Fibroblast of skin of left biceps (primary cell): ENCODE measurements at places on chromosomes 3 and 15.

- DNase-seq, result peak; percentile 3
Observed at GRCh38 chr3:14001136-14001535, 121.3 kb upstream of the WNT7A start.

DNA sequence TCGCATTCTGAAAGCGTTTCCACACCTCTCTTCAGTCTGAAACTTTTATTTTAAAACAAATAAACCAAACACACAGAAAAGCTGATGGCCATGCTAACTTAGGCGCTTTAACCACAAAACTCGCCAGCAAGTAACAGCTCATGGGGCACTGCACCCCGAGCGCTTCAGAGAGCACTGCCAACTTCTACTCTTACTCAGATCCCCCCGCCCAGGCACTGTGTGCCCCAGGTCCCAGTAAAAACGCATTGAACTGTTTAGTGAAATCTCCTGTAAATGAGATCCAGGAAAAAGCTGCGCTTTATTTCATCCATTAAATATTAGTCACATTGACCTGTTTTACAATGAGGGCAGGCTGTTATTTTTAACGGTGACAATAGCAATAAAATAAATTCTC lies 99.7 kb downstream of the LRIG1 start:
- no peak for DNase-seq

GRCh38 chr15:29880341-29880740 lies 58.1 kb upstream of the TJP1 start:
- no peak for DNase-seq

DNA sequence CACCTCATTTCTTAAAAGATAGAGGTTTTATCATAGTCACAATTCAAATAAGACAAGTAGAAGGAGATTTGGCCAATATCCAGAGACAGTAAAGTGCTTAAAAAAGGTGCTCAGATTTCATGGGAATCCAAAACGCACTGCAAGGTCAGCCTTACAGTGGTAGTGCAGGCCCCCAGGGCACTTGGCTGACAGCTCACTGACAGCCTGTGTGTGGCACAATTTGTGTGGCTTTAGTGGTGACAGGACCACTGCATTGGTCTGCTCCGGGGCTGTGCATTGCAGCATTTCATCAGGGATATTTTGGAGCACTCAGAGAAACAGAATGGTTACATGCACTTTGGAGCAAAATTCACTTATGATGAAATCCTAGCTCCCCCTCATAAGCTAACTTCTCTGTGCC lies 544.3 kb downstream of the NTRK3 start:
- no peak for DNase-seq

DNA sequence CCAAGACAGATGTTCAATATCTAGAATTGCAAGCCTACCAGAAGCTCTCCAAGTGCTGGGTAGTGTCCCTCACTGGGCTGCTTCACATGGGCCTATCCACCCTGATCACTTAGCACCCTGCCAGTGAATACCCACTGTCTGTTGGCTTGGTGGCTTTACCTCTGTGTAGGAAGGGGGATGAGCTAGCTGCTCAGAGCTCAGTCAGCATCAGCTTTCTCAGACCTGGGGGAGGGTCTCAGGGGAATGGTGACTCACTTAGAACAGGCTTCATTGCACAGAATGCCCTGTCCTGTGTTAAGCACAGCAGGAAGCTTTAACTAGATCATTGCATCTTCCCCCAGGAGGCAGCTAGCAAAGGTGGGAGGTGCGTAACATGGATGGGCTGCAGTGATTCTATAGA lies 209.8 kb downstream of the PDCD6IP start:
- DNase-seq, result no peak

DNA sequence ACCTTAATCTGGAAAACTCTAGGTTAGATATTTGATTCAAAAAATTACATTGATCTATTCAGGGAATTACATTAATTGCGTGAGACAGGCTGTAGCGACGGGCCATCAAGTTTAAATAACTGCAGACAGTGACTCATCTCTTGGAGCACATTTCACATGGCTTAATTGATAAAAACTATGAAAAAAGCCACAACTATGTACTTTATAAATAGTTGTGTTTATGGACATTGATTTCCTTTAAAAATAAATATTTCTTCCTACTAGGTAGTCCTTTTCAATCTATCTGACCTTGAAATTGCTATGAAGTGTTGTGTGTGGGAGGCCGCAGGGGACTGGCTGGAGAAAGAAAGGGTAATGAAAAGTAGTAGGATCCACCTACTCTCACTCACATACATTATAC lies 157.8 kb downstream of the IL1RAP start:
- DNase-seq, result peak; percentile 2

GRCh38 chr15:57069423-57069822 lies 151.0 kb downstream of the TCF12 start:
- no peak for DNase-seq

GRCh38 chr3:185561374-185561943 lies 9.1 kb upstream of the LIPH start:
- DNase-seq, result no peak

GRCh38 chr3:99902091-99902490 lies 84.4 kb downstream of the CMSS1 start:
- no peak for DNase-seq

DNA sequence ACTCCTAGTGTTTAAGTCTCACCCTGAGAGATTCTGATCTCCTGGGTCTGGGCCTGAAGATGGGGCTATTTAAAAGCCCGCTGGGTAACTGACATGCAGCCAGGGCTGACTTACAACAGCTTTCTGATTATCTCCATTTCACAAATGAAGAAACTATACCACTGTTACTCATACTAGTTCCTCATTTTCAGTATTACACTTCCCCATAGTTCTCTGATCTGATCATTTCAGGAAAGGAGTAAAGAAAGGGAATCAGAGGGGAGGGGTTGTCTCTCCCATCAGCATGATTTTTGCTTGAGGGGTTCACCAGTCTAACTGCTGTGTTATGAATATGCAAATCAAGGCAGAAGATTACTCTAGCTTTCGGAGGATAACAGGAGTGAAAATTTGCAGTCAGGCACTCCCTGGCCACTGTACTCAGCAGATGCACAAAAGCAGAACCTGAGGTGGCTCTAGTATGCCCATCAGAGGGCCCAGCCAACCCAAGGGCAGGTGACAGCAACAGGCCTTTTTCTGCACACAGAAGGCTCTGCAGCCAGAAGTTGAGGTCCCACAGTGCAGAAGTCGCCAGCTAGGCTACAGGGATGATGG lies 59.4 kb downstream of the DAPK2 start:
- no peak for DNase-seq

DNA sequence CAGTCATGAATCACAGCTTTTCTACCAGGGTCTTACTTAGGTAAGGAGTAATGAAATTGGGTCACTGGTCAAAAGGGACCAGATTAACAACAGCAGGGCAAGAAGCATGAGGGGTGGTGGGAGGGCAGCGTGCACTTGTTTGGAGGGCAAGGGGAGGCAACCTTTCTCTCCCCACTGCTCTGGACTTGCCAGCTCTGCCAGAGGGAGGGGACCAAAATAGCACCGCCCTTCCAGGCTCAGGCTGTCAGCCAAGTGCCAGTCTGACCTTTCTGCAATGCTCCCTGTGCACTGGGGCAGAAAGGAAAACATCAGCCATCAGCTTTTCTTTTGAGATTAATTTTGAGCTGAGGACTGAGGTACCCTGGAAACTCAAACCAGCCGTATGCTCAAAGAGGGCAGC lies 4.5 kb upstream of the ULK3 start:
- no peak for DNase-seq

DNA sequence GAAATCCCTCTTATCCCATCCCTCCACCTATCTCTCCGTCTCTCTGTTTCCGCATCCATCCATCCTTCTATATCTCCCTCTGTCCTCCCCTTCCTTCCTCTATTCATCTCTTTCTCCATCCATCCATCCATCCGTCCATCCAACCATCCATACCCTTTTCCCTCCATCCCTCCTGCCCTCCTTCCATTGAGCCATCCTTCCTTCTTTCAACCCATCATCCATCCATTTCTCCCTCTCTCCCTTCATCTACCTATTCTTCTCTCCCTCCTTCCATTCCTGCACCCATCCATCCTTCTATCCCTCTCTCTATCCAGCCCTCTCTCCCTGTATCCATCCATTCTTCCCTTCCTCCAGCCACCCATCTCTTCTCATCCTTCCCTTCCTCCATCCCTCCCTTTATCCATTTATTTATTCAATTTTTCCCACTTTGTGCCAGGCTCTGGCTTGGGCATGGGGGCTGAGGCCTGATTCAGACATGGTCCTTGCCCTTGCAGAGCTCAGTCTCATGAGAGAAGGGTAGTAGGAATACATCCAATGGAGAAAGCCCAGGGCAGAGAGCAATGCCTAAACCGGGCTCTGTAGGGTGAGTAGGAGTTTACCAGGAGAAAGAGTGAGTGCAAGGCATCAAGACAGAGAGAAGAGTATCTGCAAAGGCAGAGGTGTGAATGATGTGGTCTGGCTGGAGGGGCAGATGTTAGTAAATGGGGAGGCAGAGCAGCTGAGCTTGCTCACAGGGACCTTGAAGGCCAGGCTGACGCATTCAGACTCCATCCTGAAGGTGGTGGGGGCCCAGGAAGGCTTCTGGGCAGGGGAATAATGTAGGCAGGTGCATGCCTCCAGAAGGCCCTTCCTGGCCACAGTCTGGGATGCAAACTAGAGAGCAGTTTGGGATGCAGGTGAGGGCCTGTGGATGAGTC lies 19.5 kb upstream of the FBLN2 start:
- no peak for DNase-seq

- no peak for DNase-seq
Observed at GRCh38 chr3:134594331-134594741, 56.5 kb downstream of the KY start.

DNA sequence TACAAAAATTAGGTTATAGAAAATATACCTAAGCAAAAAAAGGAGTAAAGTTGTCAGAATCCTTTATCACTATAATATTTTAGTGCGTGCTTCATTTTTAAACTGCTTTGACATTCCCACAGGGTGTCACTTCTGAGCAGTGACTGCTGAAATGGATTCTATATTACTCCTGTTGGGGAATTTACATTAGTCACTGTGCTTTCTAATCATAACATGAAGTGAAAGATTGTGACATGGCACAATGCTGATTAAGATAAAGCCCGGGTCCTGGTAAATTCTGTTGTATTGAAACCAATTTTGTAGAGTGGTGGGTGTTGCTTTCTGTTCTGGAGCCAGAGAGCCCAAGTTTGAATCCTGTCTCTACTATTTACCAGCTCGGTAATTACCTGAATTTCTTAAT lies 36.4 kb upstream of the EHHADH start:
- DNase-seq, result no peak

- peak; percentile 5 for DNase-seq
Observed at GRCh38 chr3:39990532-39990931, 181.1 kb downstream of the MYRIP start.

DNA sequence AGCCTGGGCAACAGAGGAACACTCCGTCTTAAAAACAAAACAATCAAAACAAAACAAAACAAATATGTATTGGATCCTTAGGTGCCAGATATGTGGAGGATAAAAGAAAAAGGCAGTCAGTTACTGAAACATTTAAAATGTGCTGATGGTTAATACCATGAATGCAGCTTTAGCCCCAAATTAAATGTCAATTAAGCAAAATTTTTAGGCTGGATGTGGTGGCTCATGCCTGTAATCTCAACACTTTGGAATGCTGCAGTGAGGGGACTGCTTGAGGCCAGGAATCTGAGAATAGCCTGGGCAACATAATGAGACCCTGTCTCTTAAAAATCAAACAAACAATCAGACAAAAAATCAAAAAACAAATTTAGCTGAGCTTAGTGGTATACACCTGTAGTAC lies 8.5 kb upstream of the CHMP2B start:
- no peak for DNase-seq

DNA sequence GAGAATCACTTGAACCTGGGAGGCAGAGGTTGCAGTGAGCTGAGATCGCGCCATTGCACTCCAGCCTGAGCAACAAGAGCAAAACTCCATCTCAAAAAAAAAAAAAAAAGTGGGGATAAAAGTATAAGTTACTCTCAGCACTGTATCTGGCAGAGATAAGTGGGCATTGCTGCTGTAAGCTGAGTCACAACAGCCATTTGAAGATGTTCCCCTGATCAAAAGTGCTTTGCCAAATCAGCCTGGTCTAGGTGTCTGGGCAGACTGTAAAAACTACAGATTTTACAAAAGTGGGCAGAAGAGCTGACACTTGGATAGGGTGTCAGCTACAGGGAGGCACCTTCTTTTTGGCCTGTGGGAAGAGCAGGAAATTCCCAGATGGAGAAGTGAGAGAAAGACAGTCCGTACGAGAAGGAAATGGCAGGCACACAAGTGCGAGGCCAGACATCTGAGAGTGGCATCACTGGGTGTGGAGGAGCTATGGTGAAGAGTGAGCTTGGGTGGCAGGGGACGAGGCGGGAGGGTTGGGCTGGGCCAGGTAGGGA lies 78.5 kb downstream of the TRAK1 start:
- no peak for DNase-seq

DNA sequence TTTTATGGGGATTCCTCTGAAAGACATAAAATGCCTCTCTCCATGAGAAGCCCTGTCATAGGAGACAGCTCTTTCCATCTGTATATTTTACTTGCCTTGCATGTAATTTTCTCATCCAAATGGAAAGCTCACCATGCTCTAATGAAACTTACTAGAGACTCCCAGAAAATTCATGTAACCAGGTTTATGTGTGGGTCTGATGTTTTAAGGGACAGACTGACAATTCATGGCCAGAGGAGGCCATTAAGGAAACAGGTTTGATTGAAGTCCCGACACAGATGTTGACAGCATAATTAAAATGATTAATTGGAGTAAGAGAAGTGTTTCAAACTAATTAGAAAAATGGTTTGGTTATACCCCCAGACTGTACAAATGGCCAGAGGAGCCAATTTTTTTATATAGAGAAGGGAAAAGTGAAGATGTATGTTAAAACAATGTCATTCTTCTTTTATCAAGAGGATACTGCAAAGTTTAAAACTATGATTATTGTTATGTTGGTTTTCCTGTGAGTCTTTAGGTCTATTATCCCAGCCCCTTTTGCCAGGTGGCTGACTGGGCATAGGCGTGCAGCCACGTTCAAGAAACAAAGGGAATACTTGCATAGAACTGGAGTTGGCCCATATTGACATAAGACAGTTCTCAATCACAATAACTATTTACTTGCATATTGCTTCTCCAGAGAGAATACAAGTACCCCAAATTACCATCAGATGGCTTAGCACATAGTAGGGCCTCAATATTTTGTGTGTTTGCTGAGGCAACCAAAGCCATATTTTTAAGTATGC lies 64.8 kb downstream of the RBMS3 start:
- DNase-seq, result no peak

- DNase-seq, result no peak
Observed at GRCh38 chr3:133393691-133394474, 6.0 kb upstream of the BFSP2 start.

DNA sequence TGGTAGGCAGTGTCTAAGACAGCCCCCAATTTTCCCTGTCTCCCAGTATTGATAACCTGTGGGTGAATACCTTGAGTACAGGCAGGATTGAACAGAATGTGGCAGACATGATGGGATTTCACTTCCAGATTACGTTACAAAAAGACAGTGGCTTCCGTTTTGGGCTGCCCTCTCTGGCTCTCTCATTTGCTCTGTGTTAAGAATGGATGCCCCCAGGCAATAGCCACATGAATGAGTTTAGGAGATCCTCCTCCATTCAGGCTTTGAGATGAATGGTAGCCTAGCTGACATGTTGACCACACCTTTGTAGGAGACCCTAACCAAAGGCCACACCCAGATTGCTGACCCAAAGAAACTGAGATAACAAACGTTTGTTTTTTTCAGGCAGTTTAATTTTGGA lies 34.3 kb downstream of the UBXN7 start:
- DNase-seq, result no peak

GRCh38 chr3:19190126-19190525 lies 41.8 kb downstream of the KCNH8 start:
- DNase-seq, result no peak
